ENCODE measurements at places on chromosomes 3 and 15.

- DNase-seq, result no peak
Measured at GRCh38 chr15:100372739-100373119, 31.0 kb upstream of the ADAMTS17 start.

GRCh38 chr3:117820658-117821299 lies 1111.2 kb downstream of the TUSC7 start:
- DNase-seq, result no peak

DNA sequence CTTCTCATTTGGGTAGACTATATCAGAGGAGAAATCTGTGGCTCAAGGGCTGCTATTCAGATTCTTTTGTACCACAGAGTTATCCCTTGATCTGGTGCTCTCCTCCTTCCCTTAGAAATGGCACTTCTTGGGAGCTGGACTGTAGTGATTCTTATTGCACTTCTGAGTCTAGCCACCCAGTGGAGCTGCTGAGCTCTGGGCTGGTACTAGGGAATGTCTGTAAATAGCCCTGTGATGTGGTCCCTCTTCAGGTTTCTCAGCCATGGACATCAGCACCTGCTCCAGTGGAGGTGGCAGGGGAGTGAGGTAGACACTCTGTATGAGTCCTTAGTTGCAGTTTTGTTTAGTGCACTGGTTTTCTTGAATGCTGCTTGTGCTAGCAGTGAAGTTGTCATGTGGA lies 1292.6 kb downstream of the SI start:
- DNase-seq, result peak; percentile 5

DNA sequence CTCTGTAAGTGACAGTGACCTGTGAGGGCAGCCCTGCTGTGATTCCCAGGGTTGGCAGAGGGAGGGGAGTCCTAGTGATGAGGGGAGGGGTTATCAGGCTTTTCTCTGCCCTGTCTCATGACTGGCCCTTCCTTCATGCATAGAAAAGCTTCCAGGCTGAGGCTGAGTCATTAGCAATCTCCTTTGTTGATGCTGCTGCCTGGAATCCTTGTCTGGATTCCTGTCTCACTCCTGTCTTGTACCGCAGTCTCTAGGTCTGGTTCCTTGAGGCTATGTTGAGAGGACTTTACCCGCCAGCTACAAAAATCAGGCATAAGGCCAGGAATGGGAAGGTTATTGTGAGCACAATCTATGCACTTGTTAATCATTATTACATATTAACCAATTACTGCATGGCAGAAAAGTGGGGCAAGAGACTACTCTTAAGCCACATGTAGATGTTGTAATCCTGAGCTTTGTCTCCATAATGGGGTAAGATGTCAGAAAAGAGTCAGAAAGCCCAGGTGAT lies 7.2 kb downstream of the KLHL6 start:
- no peak for DNase-seq

DNA sequence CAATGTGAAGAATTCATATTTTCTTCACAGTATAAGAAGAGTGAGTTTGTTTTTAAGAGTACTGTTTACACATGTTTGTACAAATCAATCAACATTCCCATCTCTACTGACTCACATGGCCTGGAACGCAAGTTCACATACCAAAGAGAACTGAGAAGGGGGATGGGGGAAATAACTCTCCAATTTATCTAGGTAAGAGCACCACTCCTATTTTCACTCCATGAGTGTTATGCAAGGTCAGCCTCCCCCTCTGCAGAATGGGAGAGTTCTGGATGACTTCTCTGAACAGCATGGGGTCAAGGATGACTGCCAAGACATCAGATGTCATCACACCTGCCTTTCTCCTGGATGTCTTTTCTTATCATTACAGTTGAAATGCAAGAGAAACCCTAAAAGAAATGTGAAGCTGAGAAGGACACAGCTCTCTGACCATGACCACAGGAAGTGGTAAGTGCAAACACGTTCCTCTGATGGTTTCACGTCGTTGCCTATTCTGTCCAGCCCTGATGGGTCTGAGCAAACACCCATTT lies 95.2 kb downstream of the SEMA6D start:
- no peak for DNase-seq

DNA sequence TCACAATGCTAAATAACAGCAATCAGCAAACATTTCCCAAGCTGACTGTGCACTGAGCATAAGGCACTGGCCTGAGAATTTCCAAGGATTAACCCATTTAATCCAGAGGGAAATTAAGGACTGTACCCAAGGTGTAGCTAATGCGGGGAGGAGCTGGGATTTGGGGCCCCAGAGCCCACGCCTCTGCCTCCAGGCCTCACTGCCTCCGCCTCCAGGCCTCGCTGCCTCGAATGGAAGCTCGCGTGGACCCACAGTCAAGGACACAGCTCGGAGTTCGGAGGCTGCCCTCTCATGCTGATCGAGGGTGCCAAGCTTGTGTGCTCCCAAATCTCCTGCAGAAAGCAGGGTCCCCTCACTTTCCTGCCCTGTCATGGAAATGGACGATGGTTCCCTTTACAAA lies 76.5 kb upstream of the SNRPA1 start:
- no peak for DNase-seq

DNA sequence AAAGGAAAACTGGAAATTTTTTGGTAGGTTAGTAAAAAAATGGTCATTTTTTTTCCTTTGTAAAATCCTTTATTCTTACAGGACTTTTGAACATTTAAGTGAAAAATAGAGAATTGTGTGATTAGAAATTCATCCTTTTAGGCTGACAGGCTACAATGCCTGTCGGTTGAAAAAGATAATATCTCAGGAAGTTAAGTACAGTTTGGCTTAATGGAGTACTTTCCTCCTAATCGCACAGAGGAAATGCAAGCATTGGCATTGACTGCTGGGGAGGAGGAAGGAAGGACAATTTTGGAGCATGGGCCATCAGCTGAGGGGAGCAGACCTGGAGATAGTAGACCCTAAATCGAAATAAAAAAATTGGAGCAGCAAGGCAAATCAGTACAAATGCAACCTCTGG lies 135.1 kb upstream of the ICE2 start:
- DNase-seq, result no peak

DNA sequence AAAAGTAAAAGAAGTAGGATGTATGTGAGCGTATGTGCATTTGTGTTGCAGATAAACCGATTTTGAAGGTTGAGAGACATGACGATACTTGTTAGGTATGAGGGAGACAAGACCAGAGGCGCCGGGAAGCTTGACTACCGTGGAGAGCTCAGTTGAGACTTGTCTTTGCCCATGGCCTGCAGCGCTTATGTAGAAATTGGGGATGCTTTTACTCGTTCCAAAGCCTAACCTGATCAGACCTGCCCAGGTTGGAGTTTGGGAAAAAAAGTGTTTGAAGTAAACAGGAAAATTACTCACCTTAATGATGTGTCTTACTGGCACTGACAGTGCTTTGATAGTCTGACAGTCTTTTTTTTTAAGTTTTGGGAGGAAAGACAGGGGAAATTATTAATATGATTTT lies 202.8 kb downstream of the TP63 start:
- DNase-seq, result no peak

- DNase-seq, result peak; percentile 94
Measured at GRCh38 chr3:123834631-123835030, 49.5 kb downstream of the MYLK start.

DNA sequence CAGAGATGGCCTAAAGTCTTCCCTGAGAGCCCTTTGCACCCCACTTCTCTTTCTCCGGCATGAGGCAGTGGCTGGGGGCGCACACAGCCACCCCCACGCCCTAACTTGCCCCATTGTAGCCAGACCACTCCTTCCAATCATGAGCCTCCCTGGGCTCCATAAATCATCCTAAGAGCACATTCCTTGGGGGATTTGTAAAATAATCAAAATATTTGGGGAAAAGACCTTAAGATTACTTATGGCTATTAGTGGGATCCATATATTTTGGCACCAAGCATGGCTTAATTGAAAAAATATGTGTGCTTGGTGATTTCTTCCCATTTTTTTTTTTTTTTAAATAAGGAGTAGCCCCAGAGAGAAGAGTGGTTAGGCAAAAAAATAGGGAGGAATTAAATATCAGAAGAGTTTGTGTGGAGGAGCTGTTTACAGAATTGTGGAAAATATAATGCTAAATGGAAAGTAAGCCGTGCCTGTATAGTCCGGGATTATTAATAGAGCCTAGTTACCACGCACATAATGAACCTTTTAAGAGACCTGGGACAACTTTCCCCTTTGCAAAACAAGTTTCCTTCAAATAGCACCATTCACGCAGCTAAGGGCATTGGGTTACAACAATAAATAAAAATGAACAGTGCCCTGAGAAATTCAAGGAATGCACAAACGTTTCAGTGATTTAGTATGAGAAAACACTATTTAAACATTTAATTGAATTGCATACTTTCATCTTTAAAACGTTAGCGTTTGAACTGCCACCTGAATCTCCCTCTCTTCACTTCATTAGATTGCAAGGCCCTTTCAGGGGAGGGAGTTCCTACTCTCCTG lies 46.1 kb downstream of the SMAD6 start:
- no peak for DNase-seq

DNA sequence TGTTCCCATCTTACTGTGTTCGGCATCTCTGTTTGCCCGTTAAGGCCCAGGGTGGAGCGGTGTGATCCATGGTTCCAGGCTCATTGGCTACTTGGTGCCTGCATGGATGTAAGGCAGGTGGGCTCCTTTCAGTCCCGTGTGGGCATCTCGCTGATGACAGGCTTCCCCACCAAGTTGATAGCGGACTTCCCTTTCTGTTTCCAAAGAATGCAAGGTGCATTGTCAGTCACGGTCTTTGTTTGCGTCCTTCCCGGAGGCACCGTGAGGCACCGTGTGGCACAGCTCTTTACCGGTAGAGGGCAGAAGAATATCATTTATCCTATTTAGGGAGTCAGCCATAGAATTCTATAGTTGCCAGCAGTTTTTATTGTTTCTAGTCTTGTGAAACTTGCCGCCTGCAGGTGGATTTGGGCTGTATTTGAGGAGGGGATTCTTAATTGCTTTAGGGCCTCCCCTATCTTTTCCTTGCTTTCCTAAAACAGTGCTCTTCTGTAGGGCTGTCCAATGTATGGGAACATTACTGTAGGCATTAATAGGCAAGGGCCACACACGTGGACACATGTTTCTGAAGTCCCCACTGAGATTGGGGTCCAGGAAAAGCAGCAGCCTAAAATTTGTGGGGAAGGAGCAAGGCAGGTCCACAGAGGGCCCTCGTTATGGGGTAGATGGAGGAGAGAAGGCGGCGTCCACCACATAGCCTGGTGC lies 244.1 kb downstream of the SLCO3A1 start:
- DNase-seq, result peak; percentile 22

GRCh38 chr3:156483426-156483825 lies 71.5 kb downstream of the SSR3 start:
- DNase-seq, result peak; percentile 53

DNA sequence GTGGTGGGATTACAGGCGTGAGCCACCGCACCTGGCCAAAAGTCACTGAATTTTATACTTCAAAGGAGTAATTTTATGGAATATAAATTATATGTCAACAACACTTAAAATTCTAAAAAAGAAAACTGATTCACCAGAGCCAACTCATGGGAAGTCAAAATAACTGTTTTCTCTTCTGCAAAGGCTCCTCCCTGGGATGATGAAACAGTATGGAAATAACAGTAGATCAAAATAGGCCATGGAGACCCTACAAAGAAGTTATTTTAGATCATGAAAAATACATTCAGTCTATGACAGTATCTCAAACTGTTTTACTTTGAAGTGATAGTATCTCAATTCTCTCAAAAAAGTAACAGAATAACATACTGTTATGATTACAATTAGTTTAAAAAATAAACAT lies 102.7 kb downstream of the IGSF11 start:
- no peak for DNase-seq

DNA sequence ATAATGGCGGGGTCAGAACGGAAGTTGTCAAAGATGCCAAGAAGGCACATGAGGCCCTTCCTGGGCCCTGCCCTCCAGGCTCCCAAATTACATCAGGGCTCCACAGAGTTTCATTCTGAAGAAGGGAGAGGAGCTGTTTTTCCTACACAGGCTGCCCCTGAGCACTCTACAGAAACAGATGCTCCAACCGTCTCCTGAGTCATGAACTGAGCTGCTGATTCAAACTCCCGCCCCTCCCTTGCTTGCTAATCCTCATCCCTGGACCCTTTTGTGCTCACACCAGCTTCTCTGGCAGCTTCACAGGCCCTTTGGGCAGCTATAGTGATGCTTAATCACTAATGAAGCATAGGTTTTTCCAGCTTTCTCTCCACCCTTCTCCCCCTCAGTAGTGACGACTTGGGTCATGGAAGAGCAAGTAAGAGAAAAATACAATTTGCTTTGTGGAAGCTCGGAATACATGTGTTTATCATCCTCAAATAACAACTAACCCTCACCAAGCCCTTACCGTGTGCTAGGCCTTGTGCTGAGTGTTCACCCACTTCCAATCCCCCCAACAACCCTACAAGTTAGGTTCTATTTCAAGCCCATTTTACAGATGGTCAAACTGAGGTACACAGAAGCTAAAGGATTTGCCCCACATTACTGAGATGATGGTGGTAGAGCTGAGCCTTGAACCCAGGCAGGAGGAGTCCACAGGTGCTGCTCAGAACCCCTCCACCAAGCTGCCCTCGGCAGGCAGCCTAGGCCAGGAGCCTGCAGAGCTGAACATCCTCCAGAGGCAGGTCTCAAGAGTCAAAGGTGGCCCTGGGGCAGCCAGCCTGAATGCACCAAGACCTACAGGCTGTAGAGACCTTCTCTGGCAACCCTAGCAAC lies 21.9 kb downstream of the MEGF11 start:
- no peak for DNase-seq

GRCh38 chr3:61448378-61448777 lies 113.0 kb upstream of the PTPRG start:
- DNase-seq, result no peak

DNA sequence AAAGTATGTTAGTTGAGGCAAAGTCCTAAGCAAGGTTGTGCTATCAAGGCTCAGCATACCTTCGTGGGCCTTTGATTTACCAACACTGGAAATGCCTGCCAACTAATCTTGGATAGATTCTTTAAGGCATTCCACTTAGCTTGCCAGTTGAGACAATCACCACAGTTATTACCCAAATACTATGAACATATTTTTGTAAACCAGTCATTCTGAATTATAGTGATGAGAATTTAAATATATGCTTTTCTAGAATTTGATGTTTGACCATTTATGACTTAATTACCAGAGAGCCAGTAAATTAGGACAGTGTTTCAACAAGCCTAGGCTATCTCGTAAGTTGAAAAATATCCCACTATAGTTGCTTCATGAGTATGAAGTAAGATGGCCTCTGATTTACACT lies 15.5 kb downstream of the TRIM59 start:
- no peak for DNase-seq

DNA sequence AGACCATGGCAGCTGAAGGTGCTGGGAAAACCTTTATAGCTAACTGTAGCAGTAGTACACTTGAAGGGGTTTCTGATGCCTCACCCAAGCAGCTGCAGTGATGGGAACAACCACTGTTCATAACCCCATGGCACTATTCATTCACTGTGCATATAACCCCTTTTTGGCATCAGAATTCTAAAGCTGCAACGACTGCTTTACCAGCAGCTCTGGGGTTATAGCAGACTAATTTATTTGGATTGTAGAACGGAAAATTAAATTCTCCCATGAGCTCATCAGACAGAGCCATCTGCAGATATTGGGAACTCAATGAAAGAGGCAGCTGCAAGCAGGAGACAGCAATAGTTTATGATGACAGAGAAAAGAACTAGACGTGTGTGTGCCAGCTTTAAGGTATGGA lies 28.6 kb downstream of the TFDP2 start:
- DNase-seq, result no peak

All from SW 1271 (cell line).